Activated CD4-positive, alpha-beta memory T cell treated with anti-CD3 and anti-CD28 coated beads, Interleukin-2, amount 10 ng/mL, durations not matched to agents 7 days and 5 days (primary cell): ENCODE measurements at places on chromosomes 4 and X. TPM values are rescaled to one million over a fixed set of nuclear protein-coding genes. Genes with fewer than 3 reads are reported as not detected.

- peaks cover 5% of the 10 kb centered on the region for H3K27me3 ChIP-seq
- no peak overlapping the region for H3K27ac ChIP-seq
- no peak overlapping the region for H3K4me3 ChIP-seq
- H3K4me1 ChIP-seq, result no peaks in the 10 kb centered on the region
Measured at GRCh38 chrX:13923845-13924244, 105.8 kb downstream of the GEMIN8 start.

- no peak for DNase-seq
- H3K27ac ChIP-seq, result no peak overlapping the region
- no peak overlapping the region for H3K4me3 ChIP-seq
- no peaks in the 10 kb centered on the region for H3K4me1 ChIP-seq
- H3K27me3 ChIP-seq, result no peaks in the 10 kb centered on the region
Measured at GRCh38 chr4:103365285-103365684, 167.1 kb upstream of the CENPE start.

GRCh38 chrX:110026099-110026844 is 23.4 kb downstream of the TMEM164 start:
- no peaks in the 10 kb centered on the region for H3K4me1 ChIP-seq
- H3K36me3 ChIP-seq, result peaks cover 9% of the 10 kb centered on the region
- no peak overlapping the region for H3K27ac ChIP-seq
- no peaks in the 10 kb centered on the region for H3K27me3 ChIP-seq
- DNase-seq, result no peak
- no peak overlapping the region for H3K4me3 ChIP-seq

DNA sequence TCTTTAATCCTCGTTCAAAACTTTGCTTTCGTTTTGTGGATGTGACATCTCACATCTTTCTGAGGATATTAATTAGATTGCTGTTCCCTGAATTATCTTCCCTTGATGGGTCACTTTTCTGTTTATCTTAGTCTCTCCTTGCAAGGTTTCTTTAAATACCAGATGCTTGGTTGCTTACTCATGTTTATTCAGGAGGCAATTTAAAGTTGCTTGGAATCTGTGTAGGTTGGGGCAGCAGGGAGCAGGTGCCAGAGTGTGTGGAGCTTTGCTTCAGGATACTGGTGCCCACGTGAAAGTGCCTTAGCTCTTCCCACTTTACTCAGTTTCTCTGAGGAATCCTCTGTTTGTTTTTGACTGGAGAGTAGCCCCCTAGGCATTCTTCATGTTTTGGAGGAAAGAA is 24.0 kb downstream of the ANAPC4 start:
- no peak overlapping the region for H3K4me3 ChIP-seq
- H3K4me1 ChIP-seq, result no peaks in the 10 kb centered on the region
- peaks cover 76% of the 10 kb centered on the region for H3K36me3 ChIP-seq
- H3K27ac ChIP-seq, result no peak overlapping the region
- no peaks in the 10 kb centered on the region for H3K27me3 ChIP-seq

GRCh38 chr4:98996056-98996764 is 689 bp downstream of the METAP1 start:
- peaks cover 31% of the 10 kb centered on the region for H3K4me1 ChIP-seq
- DNase-seq, result no peak
- H3K27me3 ChIP-seq, result no peaks in the 10 kb centered on the region
- H3K4me3 ChIP-seq, result peak overlapping the region; percentile 70
- H3K36me3 ChIP-seq, result peaks cover 9% of the 10 kb centered on the region
- peak overlapping the region; percentile 4 for H3K27ac ChIP-seq

DNA sequence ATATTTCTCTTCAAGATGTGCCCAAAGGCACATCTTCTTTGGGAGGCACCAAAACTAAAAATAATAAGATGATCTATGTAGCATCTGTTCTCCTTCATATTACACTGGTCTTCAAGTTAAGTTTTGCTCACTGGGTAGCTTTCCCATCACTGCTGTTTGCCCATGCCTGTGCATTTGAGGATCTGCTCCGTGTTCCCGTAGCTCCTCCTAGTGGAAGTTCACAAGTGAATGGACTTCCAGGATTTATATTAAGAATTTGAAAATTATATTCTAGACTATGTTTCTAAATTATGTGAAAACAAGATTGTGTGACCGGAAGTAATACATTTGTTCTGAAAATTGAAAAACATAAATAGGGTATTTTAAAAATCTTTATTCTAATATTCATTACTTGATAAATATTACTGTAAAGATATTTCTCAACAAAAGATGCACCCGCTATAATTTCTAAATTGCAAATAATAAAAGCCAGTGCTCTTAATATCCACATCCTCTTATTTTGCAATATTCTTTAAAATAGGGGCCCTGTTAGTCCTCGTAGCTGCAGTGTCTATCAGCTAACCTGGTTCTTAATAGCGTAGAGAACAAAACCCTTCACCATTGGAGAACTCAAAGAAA is 147.7 kb downstream of the RBM46 start:
- no peaks in the 10 kb centered on the region for H3K36me3 ChIP-seq
- H3K4me3 ChIP-seq, result no peak overlapping the region
- H3K27ac ChIP-seq, result no peak overlapping the region
- DNase-seq, result no peak

DNA sequence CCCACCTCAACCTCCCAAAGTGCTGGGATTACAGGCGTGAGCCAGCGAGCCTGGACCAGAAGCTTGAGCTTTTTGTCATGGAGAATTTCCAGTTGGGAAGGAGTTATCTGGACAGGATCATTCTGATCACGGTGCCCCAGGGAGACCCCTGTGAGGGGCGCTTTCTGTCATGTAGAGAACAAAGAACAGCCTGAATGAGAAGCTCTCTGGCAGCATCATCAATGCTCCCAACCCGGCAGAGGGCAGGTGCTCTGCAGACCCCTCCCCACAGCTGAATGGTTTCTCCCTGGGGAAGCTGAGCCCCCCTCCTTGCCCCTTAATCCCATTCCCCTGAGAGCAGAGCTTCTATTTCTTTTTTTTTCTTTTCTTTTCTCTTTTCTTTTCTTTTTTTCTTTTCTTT is 7.3 kb upstream of the CSF2RA start:
- H3K4me3 ChIP-seq, result no peak overlapping the region
- no peak for DNase-seq
- no peak overlapping the region for H3K27ac ChIP-seq
- peaks cover 9% of the 10 kb centered on the region for H3K4me1 ChIP-seq
- no peaks in the 10 kb centered on the region for H3K36me3 ChIP-seq

The BEX4 gene
- 12.2 TPM for total RNA-seq

The PAGE2 gene
- total RNA-seq, result not detected

The FGFBP2 gene
- total RNA-seq, result 3.2 TPM
